ENCODE measurements at places on chromosomes 6 and 20. TPM values are rescaled to one million over a fixed set of nuclear protein-coding genes. Genes with fewer than 3 reads are reported as not detected.

DNA sequence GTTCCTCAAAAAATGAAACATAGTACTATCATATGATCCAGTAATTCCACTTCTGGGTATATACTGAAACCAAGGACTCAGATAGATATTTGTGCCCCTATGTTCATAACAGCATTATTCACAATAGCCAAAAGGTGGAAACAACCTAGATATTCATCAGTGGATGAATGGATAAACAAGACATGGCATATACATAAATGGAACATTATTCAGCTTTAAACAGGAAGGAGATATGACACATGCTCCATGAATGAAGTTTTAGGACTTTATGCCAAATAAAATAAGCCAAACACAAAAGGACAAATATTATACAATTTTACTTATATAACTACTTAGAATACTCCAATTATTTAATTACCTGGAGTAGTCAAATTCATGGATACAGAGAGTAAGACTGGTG, 16.4 kb downstream of the PLCB1 start:
- DNase-seq = no peak

ALDH5A1 gene
- total RNA-seq = 3.9 TPM

GRCh38 chr6:109397020-109397419, 14.8 kb upstream of the CD164 start:
- no peak for DNase-seq

DNA sequence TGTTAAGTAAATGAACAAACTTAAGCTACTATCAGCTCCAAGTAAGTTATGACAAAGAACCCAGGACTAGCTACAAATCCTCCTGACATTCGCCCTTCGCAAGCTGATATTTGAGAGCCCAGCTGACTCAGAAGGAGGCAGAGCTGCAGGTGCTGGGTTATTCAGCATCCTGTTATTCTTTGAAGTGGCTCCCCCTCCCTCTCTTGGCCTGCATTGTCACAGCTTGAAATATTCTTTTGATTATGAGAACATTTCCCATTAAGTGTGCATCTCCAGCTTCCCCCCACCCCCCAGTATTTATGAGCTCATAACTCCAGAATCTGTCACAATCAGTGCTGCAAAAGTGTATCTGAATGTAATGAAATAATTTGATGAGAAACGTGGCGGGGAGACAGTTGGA, 78.8 kb upstream of the RALY start:
- no peak for DNase-seq

RWDD1 gene
- total RNA-seq = 48.2 TPM

- no peak for DNase-seq
Observed at GRCh38 chr6:103925317-103925716, 934.4 kb downstream of the HACE1 start.

DNA sequence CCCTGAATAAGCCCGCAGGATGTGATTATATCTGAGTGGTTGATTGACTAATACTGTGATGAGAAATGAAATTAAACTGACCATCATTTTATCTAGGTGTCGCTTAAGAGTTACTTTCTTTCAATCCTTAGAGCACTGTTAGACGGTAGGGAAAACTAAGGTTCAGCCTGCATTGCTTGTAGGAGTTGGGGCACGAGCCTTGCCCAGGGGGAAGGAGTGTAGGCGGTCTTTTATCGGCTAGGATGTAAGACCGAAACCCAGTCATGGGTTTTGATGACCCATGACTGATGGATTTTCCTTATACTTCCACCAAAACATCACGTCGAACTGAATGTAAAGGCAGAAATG, 392 bp upstream of the TASP1 start:
- no peak for DNase-seq

- DNase-seq = no peak
Observed at GRCh38 chr20:33640287-33640686, 21.8 kb upstream of the C20orf144 start.

GRCh38 chr6:11812951-11813350, 34.3 kb upstream of the ADTRP start:
- DNase-seq = no peak

GRCh38 chr20:50344232-50345071, 153.8 kb downstream of the CEBPB start:
- DNase-seq = no peak

DNA sequence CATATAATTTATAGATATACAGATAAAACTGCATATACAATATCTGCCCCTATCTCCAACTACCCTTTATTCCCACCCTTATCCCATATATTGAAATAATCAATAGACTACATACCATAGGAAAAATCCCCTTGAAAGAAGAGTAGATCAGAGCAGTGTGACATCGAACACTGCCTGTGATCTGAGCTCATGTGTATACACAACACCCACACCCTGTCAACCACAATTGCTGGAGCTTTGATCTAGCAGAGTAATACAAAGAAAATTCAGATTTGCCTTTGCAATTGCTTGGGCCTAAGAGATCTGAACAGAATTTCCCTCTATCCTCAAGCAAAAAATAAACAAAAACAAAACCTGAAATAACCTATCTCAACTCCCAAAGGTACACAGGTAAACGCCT, 119.3 kb downstream of the ASCC3 start:
- no peak for DNase-seq

DNA sequence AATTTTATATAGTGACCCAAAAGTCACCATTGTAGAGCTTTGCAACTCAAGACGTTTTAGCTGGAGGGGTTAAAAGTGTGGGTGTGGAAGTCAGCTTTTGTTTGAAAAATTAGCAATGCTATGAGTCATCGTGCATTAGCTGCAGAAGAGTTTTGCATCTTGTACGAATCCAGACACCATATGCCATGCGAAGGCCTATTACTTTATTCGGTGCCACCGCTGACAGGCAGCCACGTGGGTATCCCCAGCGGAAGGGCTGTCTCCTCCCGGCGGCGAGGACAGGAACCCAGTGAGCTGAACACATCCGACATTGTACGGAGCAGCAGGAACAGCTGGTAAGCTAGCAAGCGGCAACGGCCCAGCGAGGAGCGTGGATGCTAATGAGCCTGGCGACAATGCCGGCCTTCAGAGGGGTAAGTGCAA, 84.4 kb downstream of the INSM1 start:
- DNase-seq = no peak

DNA sequence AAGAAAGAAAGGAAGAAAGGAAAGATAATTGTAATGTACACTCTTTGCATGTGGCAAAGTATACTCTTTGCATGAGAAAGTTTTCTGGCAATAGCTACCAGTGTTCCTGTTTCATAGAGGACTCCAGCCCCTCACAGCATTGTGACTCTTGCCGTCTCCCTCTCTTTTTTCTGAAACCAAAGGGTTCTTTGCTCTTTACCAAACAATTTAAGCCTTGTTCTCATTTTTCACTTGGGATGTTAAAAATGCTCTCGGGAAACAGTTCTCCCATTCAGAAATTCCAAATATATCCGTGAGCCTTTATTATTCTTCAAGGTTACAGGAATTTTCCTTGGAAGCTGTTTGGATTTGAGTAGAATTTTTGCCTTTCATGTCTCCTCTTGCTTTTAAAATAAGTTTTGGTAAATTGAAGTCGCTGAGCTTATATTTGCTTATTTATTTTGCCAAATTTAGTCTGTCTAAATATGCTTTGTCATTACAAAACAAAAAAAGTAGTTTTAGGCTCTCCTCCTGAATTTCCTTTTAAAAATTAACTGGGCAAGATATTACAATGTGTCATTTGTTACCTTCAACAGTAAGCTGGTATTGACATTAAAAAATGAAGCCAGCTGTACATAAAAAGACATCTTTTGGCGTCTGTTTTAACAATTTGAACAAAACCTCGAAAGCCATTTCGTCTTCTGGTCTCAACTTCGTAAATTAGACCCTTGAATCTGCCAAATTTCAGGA, 103.8 kb upstream of the ARMC2 start:
- no peak for DNase-seq

GRCh38 chr6:150417899-150418826, 49.4 kb downstream of the IYD start:
- DNase-seq = no peak

HAO1 gene
- not detected for total RNA-seq

DNA sequence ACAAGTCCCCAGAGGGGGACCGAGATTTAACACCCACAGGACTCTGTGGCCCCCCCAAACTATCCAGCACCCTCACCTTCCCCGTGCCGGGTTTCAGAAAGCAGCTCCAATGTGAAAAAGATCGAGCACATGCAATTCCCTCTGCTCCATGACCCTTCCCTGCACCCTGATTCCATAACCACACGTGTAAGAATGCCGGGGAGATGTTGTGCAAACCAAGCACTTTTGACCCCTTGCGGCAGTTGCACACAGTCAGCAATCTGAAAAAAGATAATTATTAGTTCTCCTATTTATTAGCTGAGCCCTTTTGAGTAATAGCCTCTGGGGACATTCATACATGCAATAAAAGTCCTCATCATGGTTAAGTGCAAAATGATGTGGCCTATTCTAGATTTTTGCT, 13.0 kb downstream of the FOXQ1 start:
- DNase-seq = no peak

DNA sequence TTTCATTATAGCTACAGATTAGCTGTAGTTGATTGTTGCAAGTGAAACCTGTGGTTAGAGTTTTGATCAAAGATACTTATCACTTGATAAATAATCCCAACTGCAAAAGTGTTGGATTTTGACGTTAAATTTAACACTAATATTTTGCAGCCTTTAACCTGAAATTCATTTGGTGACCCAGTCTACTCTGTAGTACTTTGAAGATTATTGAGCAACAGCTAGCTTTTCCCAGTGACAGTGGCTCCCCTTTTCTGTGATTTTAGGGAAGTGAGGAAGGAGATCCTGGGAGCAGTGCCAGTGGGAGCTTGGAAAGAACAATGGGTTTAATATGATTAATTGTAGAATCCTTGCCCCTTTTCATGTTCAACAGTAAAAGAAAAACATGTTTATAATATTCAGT, 76.9 kb downstream of the NCOA3 start:
- DNase-seq = no peak

DNA sequence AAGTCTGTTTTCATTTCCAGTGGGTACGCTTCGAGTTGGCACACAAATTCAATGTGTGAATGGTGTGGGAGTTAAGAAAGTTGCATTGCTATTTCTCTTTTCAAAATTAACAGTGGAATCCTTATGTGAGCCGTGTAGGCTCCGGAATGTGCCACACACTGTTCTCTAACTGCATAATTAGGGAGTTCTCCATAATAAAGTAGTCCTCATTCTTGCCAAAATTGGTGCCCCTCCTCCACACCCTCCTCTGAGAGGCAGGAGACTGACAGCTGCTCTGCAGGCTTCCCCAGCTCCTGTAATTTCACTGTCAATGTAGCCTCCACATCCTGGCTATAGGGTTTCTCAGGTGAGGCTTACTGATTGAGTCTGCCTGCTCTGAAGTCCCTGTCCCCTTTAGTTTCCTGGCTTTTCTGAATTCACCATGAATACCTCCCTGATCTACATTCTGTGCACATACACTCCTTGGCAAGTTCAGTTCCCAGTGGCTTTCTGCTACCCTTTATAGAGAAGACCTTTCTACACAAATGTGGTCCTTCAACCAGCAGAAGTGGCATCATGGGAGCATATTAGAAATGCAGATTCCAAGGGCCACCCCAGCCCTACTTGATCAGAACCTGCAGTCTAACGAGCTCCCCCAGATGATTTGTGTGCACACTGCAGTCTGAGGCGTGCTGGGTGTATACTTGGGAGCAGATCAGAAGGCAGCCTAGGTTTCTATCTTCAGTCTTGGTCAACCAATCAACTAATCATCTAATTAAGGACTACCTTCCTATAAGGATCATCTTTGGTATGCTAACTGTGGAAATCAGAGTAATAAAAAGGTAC, 19.9 kb upstream of the CCN6 start:
- DNase-seq = no peak

- DNase-seq = no peak
Observed at GRCh38 chr6:114659513-114659912, 316.7 kb upstream of the HS3ST5 start.

SLC22A2 gene
- not detected for total RNA-seq

MICB gene
- total RNA-seq = 4.6 TPM

GRCh38 chr20:20368418-20369249, 730 bp downstream of the INSM1 start:
- DNase-seq = no peak

TINAG gene
- not detected for total RNA-seq

CTSA gene
- 42.0 TPM for total RNA-seq

ROS1 gene
- not detected for total RNA-seq

GRCh38 chr20:21615617-21616080, 89.8 kb upstream of the PAX1 start:
- peak; percentile 37 for DNase-seq

GRCh38 chr6:136960781-136961180, 38.7 kb downstream of the SLC35D3 start:
- no peak for DNase-seq

DNA sequence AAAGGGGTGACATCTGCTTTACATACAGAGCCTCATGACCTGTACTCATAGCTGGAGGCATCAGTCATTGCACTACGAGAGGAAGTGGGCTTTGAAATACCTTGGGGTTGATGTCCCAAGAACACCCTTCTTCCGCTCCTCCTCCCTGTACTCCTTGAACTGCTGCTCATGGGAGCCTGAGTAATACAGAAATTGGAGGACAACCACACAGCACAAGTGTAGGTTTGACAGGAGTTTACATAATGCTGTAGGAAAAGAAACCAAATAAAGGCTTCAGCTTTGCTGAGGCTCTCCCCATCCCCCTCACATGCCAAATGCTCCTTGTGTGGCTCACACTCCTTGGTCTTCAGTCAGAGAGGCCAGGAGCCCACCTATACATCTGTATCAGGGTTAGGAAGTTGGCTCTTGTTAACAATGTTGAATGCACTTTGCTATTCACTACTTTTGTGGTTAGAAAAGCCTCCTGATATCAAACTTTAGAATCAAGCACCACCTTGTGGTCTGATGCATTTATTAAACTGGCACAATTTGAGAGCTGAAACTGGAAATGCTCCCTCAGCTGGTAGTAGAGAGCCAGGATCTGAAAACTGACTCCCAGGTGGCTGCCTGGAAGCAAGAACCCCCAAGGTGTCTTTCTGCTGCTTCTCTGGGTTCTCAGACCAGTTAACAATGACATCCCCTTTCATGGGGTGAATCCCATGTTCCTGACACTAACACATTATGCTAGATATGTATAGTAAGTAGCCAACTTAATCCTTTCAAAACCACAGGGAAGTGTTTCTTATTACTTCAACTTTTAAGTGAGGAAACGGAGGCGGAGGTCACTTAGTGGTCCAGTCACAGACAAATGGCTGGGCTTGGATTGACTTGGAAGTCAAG, 56.2 kb upstream of the EDN1 start:
- no peak for DNase-seq

DNA sequence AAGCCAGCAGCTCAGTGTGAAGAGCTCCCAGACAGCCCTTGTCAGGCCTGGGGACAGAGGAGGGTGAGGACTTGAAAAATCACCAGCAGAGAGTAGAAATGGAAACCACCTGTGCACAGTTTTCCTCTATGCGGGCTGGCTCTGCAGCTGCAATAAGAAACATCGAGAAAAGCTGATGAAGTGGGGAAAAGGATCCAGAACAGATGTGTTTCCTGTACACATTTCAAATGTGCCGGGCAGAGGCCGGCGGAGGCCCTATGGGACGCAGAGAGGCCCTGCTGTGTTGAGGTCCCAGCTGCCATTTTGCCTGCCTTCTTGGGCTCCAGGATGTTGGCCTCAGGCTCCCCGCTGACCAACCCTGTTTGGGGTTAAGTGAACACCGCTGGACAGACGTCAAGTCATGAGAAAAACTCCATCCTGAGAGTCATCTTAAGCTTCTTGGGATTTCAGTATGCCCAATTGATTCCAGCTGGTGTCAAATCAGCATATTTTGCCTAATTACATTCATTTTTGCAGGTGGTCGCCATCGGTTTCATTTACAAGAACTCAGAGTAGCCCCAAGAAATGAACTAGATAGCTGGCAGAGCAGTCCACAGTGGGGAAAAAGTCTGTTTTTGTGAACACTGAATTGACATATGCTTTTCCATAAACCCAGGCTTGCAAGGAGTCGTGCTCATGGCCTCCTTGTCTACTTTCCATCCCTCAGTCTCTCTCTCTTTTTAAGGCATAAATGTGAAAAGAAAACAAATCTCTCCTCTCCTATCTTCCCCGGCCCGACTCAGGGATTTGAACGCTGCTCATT, 150.4 kb upstream of the PHACTR3 start:
- DNase-seq = no peak

Measured in breast epithelium (tissue), 4 donors.